Putamen (tissue), 1 donor: ENCODE measurements at places on chromosomes 2 and 18.
A peak's percentile ranks its signal among the peaks of the same experiment; 100 is the strongest.

DNA sequence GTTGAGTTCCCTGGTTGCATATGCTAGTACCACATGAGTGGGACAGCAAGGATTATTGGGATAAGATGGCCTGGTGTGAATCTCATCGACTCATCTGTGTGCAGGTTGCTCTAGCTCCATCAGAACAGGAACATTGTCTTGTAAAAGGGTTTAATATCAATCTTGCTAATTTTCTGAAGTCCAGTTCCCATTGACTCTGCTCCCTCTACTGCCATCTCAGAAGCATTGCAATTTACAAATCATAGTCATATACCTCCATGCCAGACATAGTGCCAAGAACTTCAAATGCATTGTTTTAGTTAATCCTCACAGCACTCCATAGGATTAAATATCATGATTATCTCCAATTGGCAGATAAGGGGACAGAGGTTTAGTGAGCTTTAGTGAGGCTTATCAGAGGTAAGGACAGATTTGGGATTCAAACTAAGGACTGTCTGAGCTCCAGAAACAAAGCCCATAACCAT lies 4.8 kb upstream of the STAT4 start:
- DNase-seq = no peak

GRCh38 chr2:63735263-63735662 lies 106.4 kb upstream of the UGP2 start:
- DNase-seq = no peak

- DNase-seq = no peak
Measured at GRCh38 chr2:17337507-17337906, 180.7 kb downstream of the RAD51AP2 start.

DNA sequence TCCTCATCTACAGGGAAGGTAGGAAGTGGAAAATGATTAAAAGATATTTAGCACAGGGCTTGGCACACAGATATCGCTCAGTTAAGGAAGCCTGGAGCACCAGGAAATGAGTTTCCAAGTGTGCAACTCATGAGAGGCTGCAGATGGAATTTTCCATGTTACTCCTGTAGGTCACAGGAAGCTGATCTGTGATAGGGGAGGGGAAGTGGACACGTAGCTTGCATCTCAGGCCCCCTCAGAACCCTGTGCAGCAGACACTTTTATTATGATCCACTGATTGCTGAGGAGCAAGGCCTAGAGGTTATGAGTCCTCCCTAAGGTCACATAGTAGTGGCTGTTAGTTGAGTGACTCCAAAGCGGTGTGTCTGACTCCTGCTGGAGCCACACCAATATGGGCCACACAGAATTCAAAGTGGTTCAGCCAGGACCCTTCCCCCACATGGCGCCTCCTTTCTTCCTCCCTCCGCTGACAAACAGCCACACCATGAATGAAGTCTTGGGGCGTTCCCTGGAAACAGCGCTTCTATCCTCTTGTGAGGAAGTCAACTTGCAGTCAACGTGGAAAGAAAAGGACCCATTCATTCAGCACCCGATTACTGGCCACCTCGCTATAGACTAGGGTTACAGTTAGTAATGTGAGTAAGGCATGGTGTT lies 21.5 kb downstream of the DYSF start:
- DNase-seq = no peak

GRCh38 chr2:229896857-229897256 lies 25.0 kb downstream of the TRIP12 start:
- no peak for DNase-seq

- DNase-seq = peak; percentile 40
Measured at GRCh38 chr2:8334866-8335325, 347.0 kb upstream of the ID2 start.

- no peak for DNase-seq
Measured at GRCh38 chr2:113806217-113806913, 49.9 kb upstream of the SLC35F5 start.
